Hematopoietic multipotent progenitor cell treated with erythropoietin and hydrocortisone succinate and interleukin-3 and kit ligand, for 17 days (in vitro differentiated cells): ENCODE measurements at places on chromosomes 7 and 10.

GRCh38 chr10:119550827-119551226 is 8.3 kb upstream of the RGS10 start:
- DNase-seq: no peak

- DNase-seq: no peak
These were observed 56.4 kb upstream of the CCDC71L start for GRCh38 chr7:106717254-106717954.

- no peak for DNase-seq
These were observed 338.6 kb upstream of the NFE2L3 start for GRCh38 chr7:25813381-25813780.

GRCh38 chr10:129712000-129712399 is 245.0 kb downstream of the MGMT start:
- no peak for DNase-seq

DNA sequence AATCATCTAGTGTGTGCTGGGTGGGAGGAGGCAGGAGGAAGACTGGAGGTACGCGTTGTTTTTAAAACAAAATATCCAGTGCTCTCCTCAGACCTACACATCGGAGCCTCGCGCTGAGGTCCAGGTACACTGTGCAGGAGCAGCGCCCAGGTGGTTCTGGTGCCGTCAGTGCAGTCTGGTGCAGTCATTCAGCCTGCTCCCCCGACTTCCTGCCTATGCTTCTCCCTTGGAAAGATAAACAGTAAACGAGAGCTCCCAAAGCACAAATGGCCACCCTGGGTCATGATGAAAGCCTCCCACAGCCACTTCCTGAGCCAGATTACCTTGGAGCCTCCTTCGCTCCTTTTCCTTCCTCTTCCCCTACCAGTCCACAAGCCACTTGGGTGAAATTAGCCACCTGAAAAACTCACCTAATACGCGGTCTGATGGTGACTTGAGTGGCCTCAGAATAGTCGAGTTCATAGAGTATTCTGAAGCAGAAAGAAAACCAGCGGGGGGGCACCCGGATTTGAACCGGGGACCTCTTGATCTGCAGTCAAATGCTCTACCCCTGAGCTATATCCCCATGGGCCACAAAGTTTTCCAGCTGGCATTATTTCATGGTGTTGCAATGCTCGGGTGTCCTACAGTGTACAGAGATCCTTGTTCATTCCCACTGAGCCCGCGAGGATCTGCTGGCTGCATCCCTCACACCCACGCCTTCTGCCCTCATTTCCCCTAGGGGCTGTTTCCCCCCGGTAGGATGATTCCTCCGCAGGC is 82.5 kb downstream of the ZNF467 start:
- no peak for DNase-seq

DNA sequence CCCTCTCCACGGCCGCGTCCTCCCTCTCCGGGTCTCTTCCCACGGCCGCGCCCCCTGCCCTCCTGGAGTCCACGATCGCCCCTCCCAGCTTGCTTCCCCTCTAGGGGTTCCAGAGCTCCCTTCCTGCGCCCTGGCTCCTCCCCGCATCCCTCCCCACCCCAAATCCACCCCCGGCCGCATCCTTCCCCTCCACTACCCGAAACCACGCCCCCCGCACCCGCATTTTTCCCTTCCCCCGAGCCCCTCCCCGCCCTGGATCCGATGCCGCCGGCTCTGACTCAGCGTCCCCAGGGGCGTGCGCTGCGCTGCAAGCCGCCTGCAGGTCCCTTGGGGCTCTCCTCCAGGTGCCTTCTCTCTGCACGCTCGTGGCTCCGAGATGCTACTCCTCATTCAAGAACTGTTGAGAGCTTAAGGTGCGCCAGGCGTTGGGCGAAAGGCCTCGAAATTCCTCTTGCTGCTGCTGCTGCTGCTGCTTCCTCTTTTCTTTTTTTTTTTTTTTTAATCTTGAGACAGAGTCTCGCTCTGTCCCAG is 372 bp upstream of the TMEM130 start:
- DNase-seq: no peak

DNA sequence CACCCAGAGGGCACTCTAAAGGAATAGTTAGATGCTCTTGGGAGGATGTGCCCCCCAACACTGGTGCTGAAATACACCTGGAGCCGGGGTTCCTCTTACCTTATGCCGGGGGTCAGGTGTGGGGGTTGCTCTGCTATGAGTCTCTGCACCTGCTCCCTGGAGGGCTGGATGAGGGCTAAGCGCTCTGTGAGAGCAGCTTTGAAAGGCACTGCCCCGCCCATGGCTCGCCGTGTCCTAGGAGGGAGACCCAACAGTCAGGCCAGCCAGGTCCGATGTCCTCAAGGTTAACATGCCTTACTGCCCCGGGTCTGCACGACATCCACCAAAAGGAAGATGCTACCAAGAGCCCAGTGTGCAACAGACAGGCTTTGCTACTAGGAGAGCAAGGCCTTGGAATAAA is 31.7 kb downstream of the PSPH start:
- DNase-seq: no peak

DNA sequence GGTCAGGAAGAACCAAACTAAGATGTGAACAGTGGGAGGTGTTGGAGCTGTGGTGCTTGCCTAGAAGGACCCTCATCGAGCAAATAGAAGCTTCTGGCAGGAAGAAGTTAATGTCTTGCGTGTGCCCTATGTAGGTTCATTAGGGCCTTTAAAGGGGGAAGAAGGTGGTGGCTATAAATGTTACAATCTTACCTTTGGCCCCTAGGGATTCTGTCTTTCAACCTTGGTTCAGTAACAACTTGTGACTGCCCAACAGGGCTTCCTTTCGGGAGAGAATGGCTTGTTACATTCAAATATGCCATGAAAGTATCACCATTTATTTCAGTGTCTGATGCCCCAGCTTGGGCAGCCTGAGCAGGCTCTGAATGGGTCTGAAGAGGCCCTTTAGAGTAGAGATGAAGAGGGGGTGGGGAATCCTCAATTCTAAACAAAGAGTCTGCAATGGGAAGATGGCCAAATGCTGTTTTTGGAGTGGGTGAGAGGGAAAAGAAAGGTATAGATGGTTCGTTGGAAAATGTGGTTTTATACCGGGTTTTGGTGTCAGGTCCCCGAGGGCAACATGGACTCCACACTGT is 108.0 kb downstream of the TCF7L2 start:
- DNase-seq: no peak

DNA sequence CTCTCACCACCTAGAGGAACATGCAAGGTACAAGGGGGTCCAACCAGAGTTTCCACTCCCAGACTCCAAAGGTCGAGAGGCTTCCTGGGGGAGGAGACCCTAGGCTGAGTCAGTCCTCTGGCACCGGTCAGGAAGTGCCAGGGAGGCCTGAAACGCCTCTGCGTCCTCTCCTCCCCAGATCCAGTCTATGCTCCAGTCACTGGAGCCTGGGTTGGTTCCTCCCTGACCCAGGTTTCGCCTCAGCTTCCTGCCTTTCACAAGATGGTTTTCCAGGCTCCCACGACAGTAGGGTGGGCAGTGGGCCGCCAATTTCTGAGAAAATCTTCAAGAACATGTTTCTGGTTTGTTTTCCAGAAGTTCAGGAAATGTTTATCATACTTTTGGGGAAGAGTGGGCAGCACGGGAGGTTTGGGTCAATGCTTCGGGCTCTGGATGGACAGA is 30.0 kb downstream of the DUSP5 start:
- DNase-seq: no peak

DNA sequence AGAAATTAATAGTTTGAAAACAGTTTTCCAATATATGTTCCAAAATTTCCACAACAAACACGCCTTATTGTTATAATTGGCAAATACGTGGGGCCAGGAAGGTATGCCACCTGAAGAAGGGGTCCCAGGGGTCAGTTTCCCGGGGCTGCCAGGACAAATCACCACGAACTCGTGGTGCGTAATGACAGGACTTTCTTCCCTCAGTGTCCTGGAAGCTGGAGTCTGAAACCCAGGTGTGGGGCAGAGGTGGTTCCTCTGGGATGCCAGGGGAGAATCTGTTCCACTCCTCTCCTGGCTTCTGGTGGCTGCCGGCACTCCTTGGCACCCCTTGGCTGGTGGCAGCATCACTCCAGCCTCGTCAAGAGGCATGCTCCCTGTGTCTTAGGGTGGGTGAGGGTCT is 56.7 kb downstream of the CHST15 start:
- no peak for DNase-seq

GRCh38 chr7:147595042-147595441 is 995.5 kb upstream of the C7orf33 start:
- DNase-seq: no peak
